Fibroblast of skin of left biceps (primary cell): ENCODE measurements at places on chromosomes 1 and 21.

- DNase-seq: no peak
These were observed 22.2 kb upstream of the EPHB2 start for GRCh38 chr1:22688466-22688865.

DNA sequence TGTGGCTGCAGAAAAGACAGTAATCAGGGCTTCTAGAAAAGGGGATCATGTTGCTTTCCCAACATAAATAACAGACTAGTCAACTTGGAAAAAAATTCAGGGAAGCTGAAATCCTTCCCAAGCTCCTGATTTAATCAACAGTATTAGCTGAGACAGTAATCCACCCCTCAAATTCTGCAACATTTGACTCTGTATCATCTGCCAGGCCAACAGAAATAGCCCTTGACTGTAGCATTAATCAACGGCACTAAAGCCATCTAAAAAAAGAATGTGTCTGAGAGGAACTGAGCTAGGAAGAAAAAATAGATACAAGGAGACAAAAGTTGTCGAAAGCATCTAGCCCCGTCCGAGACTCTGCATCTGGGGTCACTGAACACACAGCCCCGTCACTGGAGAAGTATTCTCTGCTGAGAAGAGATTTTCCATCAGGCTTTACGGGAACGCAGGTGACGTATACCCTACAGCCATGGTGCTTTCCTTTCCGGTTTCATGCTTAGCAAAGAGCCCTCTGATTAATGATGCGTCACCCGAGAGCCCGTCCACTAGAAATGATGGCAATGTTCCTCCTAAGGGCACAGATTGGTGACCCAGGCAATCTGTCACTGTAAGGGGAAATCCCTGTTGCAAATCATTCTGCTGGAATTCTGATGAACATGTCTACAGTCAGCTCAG, 42.1 kb upstream of the TP53BP2 start:
- DNase-seq: peak; percentile 70

DNA sequence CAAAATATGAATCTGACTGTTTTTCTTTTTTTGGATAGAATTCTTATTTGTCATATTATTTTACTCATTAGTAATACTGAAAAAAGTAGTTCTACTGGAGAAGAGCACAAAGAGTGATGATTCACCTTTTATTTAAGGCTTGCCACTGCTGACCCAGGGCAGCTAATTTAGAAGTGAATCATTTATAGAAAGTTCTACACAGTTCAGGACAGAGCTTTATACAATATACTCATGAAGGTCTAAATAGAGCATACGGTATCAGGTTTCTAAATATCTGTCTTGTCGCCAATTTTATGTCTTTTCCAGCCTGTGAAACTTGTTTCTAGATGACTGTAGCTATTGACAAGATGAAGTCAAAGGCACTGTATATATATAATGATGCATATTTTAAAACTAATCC, 25.0 kb downstream of the GIPC2 start:
- DNase-seq: peak; percentile 47

GRCh38 chr1:237901299-237901934, 10.7 kb upstream of the ZP4 start:
- DNase-seq: no peak

- no peak for DNase-seq
These were observed 35.4 kb downstream of the ABL2 start for GRCh38 chr1:179194068-179194537.

DNA sequence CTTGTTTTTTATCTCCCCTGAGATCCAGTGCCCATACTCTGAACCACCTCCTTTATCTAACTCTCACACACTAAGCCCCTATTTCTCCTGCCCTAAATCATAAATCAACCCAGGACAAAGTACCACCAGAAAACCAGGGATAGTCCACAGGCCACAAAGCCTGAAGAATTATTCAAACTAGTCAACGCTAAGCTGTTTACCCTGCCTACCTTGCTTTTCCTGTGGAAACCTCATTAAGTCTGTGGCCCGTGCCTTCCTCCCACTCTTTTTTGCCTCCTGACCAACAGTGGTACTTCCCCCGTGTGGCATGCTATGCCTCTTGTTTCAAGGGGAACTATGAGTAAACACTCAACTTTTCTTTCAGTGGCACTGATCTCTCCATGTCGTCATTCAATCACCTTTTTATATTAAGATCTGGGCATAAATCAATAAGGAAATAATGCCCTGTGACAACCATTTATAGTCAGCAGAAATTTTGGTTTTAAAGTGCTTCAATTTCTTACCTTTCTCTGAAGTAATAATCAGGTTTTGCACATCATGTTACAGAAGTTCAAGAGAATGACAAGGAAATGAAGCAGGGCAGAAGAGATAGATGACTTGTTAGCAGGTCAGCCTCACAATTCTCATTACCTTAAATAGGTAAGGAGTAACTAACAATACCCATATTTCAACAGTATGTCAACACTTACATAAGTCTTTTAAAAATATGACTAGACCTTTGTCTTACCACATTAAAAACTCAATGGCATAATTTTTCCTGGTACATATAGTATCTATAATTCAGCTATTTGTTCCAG, 32.1 kb downstream of the EYA3 start:
- DNase-seq: no peak

- DNase-seq: no peak
These were observed 89.4 kb upstream of the S1PR1 start for GRCh38 chr1:101147381-101147780.

GRCh38 chr21:38925478-38925877, 119.7 kb downstream of the ETS2 start:
- no peak for DNase-seq

GRCh38 chr1:149931212-149931790, 3.7 kb upstream of the SF3B4 start:
- DNase-seq: no peak

DNA sequence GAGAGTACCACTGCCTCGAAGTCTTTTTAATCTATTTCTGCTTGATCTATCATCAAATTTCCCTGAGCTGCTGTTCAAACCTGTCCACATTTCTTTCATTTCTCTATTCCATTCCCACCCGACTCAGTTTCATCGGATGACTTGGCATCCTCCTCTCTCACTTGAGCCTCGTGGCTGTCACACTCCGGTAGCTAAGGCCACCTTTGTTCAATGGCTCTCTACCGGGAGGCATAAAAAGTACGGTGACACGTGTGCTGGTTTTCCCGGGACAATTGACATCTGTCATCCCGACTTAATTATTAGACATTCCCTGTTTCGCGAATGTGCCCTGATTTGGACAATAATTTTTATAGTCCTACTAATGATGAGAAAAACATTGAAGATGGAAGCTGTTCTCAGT, 22.6 kb downstream of the MIS18A start:
- no peak for DNase-seq

GRCh38 chr1:210822932-210823331, 311.0 kb downstream of the KCNH1 start:
- DNase-seq: no peak

DNA sequence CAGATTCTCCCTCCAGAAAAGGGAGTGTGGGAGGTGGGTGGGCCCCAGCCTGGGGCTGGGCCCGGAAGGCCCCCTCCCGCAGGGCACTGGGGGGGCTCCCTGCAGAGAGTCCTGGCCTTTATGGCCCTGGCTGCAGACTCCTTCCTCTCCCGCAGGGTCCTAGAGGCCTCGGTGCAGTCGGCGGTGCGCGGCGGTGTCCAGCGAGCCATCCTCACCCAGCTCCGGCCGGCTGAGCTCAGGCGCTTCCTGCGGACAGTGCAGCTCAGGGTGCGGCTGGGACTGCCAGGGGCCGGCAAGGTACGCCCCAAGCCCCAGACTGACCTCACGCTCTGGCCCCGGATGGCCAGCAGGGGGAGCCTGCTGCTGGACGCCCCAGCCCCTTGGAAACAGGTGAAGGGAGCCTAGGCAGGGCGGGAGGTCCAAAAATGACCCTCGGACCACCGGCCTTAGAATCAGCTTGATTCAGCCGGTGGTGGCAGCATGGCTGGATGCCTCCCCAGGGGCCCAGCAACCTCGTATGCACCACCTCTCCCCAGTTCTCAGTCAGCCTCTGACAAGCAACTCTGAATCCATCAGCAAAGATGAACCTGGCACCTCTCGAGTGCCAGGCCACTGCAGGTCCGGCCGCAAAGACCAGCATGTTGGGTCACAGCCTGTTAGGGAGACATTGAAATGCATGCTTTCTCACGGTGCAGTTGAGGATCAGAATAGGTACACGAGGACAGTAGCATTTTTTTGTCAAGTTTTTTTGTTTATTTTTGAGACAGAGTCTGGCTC, 20.6 kb downstream of the MTHFR start:
- DNase-seq: no peak

- no peak for DNase-seq
These were observed at the start of gene EFNA4 for GRCh38 chr1:155063550-155064110. TSS of gene EFNA4 (plus strand) at chr1:155063740. CDS start at chr1:155063824, 84 bp downstream.

DNA sequence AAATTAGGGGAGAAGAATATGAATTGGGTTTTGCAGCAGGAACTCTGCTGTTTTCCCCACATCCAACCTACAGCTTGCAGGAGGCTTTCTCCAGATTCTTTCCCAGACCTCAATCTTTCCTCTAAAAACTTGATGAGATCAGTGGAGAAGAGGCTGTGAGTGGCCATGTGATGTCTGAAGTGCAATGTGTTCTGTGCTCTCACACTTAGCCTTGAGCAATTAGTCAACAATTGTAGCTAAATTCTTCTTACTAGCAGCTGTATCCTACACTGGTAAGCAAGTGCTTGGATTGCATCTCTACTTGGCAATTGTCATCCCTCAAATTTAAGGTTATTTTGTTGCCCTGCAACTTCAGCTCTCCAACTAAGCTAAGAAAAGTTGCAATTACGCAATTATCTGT, 807.3 kb upstream of the RGS18 start:
- DNase-seq: no peak

DNA sequence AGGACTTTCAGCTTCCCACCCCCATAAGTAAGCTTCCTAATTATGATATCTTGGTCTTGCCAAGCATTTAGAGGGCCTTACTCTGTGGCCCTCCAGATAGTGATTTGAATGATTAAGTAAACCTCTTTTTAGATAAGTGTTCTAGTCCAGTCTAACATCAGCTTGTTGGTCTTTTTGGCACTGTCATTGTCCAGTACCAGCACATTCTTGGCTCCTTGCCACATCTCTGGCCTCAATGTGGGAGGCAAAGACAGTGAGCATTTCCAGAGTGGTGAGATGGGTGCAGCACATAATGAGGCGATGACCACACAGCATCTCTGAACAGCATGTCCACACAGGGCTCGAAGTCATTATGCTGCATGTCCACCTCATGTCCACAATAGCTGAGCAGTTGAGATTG, 6.1 kb downstream of the CAPZA1 start:
- no peak for DNase-seq

DNA sequence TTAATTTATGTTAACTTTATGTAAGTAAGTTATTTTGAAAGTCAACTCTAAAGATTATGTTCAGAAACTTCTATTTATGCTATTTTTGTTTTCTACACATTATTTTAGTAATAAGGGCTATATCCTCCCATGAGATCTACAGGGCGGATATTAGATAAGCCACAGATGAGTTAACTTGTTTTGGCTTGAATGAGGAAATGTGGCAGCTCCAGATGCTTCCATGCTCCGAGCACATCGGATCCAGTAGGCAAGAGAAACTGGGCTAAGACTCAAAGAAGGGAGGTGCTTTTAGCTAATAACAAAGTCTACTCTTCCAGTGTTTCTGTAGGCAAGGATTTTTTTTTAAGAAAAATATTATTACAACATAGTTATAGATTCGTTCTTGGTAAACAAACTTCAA, 20.0 kb upstream of the LAMC1 start:
- no peak for DNase-seq

GRCh38 chr1:178192686-178193085, 98.8 kb downstream of the RASAL2 start:
- DNase-seq: no peak

- no peak for DNase-seq
These were observed 277.9 kb downstream of the MATN1 start for GRCh38 chr1:30445449-30445848.

DNA sequence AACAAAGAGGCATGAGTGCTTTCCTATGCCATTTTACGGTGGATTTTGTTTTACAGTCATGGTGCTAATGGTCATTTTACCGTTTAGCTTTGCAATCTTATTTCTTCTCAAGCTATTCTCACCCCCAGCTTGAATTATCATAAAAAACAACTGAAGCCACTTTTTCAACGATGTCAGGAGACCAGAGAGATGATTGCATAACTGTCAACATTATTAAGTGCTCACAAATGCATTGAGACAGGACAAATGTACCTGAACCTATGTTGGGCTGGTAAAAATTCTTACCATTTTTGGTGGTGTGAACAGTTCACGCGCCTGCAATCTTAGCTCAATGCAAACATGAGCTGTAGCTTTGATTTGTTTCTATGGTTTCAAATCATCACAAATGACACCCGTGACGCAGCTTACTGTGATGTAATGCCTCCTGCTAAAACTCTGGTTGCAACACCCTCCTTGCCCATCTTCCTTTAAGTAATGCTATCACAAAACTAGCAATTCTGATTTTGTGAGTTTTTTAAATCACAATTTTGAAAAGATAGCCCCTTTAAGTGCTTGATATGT, 104.4 kb downstream of the UCHL5 start:
- no peak for DNase-seq

- DNase-seq: no peak
These were observed 12.3 kb upstream of the DENND2D start for GRCh38 chr1:111212634-111213335.

- DNase-seq: no peak
These were observed 132.8 kb downstream of the NFIA start for GRCh38 chr1:61215119-61215518.

DNA sequence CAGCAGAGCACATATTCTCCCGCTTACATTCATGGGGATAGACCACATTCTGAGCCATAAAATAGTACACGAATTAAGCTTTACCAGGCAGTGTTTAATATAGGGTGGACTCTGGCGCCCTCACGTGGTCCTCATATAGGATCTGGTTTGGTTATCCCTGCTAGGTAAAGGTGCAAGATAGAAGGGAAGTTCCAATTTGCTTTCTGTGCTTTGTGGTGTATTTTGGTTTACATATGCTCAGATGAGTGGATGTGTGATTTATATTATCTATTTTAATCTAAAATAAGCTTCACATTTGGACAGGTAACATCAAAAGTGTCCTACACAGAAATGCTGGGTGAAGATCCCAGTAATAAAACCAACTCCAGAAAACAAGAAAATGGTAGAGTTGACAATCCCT, 3.6 kb downstream of the CR1 start:
- peak; percentile 19 for DNase-seq

GRCh38 chr1:3015744-3016143, 5.5 kb upstream of the ACTRT2 start:
- DNase-seq: no peak

GRCh38 chr1:7630378-7630777, 140.7 kb upstream of the VAMP3 start:
- no peak for DNase-seq

GRCh38 chr1:220341126-220341525, 68.9 kb upstream of the RAB3GAP2 start:
- DNase-seq: no peak

DNA sequence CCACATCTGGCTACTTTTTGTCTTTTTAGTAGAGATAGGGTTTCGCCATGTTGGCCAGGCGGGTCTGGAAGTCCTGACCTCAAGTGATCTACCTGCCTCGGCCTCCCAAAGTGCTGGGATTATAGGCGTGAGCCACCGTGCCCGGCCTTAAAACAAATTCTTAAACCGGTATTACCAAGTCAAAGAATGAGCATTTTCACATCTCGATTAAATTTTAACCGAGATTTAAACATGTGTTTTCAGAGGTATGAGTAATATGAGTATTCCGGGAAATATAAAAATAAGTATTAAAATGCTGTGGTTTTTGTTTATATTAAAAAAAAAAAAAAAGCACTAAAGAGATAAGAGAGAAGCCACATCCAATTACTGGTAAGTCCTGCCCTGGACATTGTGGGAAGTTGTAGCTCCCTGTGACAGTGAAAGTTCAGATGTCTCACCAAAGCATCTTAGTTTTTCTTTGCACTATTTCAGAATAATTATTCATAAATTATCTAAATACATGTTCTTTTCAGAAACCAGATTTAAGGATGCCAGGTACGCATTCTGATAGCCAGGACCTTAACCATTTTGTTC, 24.9 kb downstream of the ZNF281 start:
- no peak for DNase-seq
